ENCODE measurements at places on chromosomes 4 and X. TPM values are rescaled to one million over a fixed set of nuclear protein-coding genes. Genes with fewer than 3 reads are reported as not detected.

Gene FAM90A26
- not detected for polyA plus RNA-seq

GRCh38 chrX:8783097-8783713 is 18.0 kb downstream of the FAM9A start:
- H3K27ac ChIP-seq, result no peak overlapping the region
- no peaks in the 10 kb centered on the region for H3K27me3 ChIP-seq
- H3K4me1 ChIP-seq, result no peaks in the 10 kb centered on the region
- no peaks in the 10 kb centered on the region for H3K36me3 ChIP-seq
- H3K4me3 ChIP-seq, result no peak overlapping the region

DNA sequence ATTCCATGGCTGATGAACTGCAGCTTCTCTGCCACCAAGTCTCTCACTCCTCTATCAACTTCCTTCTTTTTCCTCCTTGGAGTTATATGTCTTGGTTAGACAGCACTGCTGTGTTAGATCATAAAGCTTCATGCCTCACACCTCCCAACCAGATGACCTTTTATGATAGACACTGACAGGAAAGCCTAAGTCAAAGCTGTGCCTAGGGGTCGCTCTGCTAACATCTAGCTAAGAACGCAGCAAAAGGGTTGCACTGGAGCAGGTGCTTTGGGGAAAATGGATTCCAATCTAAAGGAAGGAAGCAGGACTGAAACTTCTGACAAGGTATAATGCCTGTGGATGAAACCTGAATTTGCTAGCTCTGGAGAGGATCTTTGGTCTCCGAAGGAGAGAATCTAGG is 509.7 kb downstream of the SMARCA1 start:
- no peak overlapping the region for H3K4me3 ChIP-seq
- H3K4me1 ChIP-seq, result no peaks in the 10 kb centered on the region
- H3K27me3 ChIP-seq, result no peaks in the 10 kb centered on the region
- no peak overlapping the region for H3K27ac ChIP-seq

Gene VEGFC
- not detected for polyA plus RNA-seq

Gene LRBA
- polyA plus RNA-seq, result 6.8 TPM

Gene SSX2B
- polyA plus RNA-seq, result not detected

GRCh38 chr4:10095296-10095991 is 21.2 kb downstream of the WDR1 start:
- H3K27ac ChIP-seq, result peak overlapping the region; percentile 53
- H3K4me1 ChIP-seq, result no peaks in the 10 kb centered on the region
- H3K27me3 ChIP-seq, result no peaks in the 10 kb centered on the region
- H3K36me3 ChIP-seq, result peaks cover 16% of the 10 kb centered on the region
- no peak overlapping the region for H3K4me3 ChIP-seq

- no peaks in the 10 kb centered on the region for H3K36me3 ChIP-seq
- no peak overlapping the region for H3K27ac ChIP-seq
- H3K27me3 ChIP-seq, result no peaks in the 10 kb centered on the region
Observed at GRCh38 chr4:3193531-3194203, 55.3 kb upstream of the MSANTD1 start.

Gene LRP2BP
- 1.1 TPM for polyA plus RNA-seq

Gene TLL1
- not detected for polyA plus RNA-seq

Gene SAGE1
- polyA plus RNA-seq, result not detected

DNA sequence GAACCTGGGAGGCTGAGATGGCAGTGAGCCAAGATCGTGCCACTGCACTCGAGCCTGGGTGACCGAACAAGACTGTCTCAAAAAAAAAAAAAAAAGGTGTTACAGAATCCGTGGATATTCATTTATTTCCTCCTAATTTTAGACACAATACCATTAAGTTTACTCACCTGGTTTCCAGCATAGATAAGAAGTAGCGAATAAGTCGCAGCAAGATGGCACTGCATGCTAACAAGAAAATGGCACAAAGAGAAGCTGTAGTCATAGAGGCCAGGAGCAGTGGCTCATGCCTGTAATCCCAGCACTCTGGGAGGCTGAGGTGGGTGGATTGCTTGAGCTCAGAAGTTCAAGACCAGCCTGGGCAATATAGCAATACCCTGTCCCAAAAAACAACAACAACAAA is 17.0 kb upstream of the MOB1B start:
- H3K4me1 ChIP-seq, result no peaks in the 10 kb centered on the region
- H3K27ac ChIP-seq, result no peak overlapping the region
- H3K36me3 ChIP-seq, result no peaks in the 10 kb centered on the region
- DNase-seq, result no peak

DNA sequence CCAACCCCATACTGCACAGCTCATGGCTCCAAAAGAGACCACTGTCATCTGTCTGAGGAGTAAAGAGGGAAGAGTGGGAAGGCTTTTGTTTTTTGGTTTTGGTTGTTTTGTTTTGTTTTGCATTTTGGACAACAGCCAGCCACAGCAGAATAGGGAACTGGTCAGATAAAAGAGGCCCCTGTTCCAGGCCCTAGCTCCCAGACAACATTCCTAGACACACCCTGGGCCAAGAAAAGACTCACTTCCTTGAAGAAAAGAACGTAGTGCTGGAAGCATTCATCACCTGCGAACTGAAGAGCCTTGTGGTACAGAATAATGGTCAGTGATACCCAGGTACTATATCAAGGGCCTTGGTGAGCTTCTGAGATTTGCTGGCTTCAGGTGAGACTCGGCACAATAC is 619.4 kb upstream of the SPANXN1 start:
- H3K4me1 ChIP-seq, result no peaks in the 10 kb centered on the region
- H3K36me3 ChIP-seq, result no peaks in the 10 kb centered on the region
- H3K27me3 ChIP-seq, result no peaks in the 10 kb centered on the region

DNA sequence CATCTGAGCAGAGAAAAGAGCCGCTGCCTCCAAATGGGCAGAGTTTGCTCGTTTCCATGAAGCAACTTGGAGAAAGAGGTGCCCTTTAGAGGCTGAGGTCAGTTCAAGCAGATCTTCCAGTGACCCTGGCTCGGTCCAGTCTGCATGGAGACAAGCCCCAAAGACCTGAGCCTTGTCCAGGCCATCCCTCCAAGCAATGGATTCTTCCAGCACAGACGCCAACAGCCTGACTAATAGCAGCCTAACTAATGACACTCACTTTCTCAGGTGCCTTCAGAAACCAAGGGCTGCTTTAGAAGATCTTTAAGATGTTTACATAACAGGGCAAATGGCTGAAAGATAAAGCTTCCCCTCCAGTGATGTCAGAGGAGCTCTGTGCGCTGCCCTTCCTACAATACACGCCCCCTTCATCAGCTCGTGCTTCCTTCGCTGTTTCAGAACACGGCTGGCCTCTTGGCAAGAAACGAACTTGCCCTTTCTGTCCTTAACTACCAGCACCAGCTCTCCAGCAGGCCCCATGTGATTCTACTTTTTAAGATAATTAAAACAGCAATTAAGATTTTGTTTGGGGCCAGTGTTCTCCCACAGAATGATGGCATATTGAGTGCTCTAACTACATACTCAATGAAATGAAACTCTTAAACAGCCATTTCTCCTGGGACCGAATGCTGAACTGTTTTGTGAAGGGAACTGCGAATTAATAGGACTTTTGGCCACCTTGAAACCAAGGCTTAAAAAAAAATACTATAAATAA is 119.0 kb downstream of the GPR143 start:
- no peak for DNase-seq
- H3K4me1 ChIP-seq, result peaks cover 4% of the 10 kb centered on the region
- no peak overlapping the region for H3K4me3 ChIP-seq
- H3K36me3 ChIP-seq, result no peaks in the 10 kb centered on the region
- no peaks in the 10 kb centered on the region for H3K27me3 ChIP-seq
- no peak overlapping the region for H3K27ac ChIP-seq

Gene ADH7
- polyA plus RNA-seq, result 0.13 TPM

Gene GAB3
- 4.1 TPM for polyA plus RNA-seq

Gene ERCC6L
- polyA plus RNA-seq, result not detected

Gene DGAT2L6
- polyA plus RNA-seq, result not detected

GRCh38 chrX:119410027-119410819 is 11.1 kb downstream of the SLC25A43 start:
- no peaks in the 10 kb centered on the region for H3K4me1 ChIP-seq
- no peak overlapping the region for H3K4me3 ChIP-seq
- no peaks in the 10 kb centered on the region for H3K27me3 ChIP-seq
- DNase-seq, result no peak
- H3K27ac ChIP-seq, result no peak overlapping the region

GRCh38 chr4:94262163-94263016 is 54.7 kb downstream of the SMARCAD1 start:
- no peak for DNase-seq
- no peaks in the 10 kb centered on the region for H3K36me3 ChIP-seq
- no peaks in the 10 kb centered on the region for H3K4me1 ChIP-seq
- H3K27me3 ChIP-seq, result no peaks in the 10 kb centered on the region

Gene GJB1
- not detected for polyA plus RNA-seq

- H3K4me3 ChIP-seq, result no peak overlapping the region
- no peaks in the 10 kb centered on the region for H3K4me1 ChIP-seq
- no peak for DNase-seq
- no peaks in the 10 kb centered on the region for H3K27me3 ChIP-seq
- H3K36me3 ChIP-seq, result no peaks in the 10 kb centered on the region
- H3K27ac ChIP-seq, result peak overlapping the region; percentile 51
Observed at GRCh38 chrX:110145311-110145710, 142.4 kb downstream of the TMEM164 start.

GRCh38 chr4:26402458-26402857 is 81.6 kb downstream of the RBPJ start:
- no peak overlapping the region for H3K4me3 ChIP-seq
- H3K4me1 ChIP-seq, result no peaks in the 10 kb centered on the region
- no peak for DNase-seq
- H3K27me3 ChIP-seq, result no peaks in the 10 kb centered on the region
- peaks cover 4% of the 10 kb centered on the region for H3K36me3 ChIP-seq
- no peak overlapping the region for H3K27ac ChIP-seq

DNA sequence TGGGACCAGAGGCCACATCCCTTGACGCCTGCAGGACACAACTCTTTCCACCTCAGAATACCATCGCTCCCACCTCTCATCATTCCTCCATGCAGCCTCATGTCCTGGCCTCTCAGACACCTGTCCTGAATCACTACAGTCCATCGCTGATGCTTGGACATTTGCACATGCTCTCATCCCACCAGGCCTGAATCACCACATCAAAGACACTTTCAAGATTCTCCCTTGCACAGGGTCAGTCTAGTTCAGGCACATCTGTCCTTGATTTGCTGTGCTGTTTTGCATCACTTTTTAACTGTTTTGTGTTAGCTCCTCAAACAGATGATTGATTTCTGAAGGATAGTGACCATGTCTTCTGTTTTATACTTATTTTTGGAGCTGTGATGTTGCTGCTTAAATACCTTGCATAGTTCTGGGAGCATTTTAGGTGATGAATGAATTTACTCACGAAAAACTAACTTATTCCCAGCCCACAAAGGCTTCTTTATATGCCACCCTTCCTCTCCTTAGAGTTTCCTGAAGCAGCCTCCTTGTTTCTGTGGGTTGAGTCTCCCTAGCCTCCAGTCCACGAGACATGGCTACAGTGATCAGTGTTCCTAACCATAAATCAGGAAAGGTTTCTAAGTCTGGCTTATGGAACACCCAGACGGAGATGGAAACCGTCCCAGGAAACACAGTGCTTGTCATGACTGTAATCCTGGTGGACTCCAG is 2.6 kb downstream of the FAM114A1 start:
- H3K27me3 ChIP-seq, result no peaks in the 10 kb centered on the region
- DNase-seq, result no peak
- peaks cover 7% of the 10 kb centered on the region for H3K4me1 ChIP-seq
- peaks cover 6% of the 10 kb centered on the region for H3K36me3 ChIP-seq
- H3K27ac ChIP-seq, result no peak overlapping the region

Measured in aorta (tissue), 5 donors.